Upper lobe of left lung (tissue), 6 donors: ENCODE measurements at places on chromosomes 1 and 21.

DNA sequence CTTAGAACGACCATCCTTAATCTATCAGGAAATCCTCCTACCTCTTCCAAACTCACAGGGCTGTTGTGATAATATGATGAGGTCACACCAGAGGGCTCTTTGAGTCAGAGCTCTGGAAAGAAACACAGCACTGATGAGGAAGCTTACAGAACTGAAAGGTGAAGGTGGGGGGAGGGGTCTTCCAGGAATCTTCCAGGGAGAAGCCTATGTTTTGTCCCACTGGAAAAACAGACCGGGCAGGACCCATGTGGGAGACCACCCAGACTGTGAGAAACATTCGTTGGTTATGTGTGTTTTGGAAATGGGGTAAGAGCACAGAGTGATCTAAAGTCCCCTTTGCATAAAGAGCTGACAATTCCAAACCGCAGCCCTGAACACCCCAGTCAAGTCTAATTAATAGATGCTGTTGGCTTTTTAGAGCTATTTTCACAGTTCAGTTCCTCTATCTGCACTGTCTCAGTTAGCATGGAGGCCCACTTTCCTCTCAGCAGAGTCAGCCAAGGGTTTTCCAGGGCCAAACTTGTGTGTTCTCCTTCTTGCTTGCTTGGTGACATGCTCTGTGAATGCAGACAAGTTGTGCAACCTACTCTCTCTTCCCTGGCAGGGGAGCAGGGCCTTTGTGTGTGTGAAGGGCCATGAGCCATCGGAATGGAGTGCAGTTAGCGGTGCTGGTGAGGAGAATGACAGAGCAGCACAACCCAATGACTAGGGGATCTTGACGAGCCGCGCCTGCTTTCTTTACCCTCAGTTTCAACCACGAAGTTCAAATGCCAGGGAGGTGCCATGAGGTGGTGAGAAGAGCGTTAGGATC is 12.3 kb downstream of the PHLDA3 start:
- H3K27me3 ChIP-seq: no peaks in the 10 kb centered on the region
- no peak for DNase-seq
- H3K4me3 ChIP-seq: no peak overlapping the region
- H3K27ac ChIP-seq: peak overlapping the region; percentile 61
- H3K36me3 ChIP-seq: no peaks in the 10 kb centered on the region

GRCh38 chr1:78104322-78104721 is 58.6 kb downstream of the GIPC2 start:
- DNase-seq: no peak
- H3K27ac ChIP-seq: no peak overlapping the region
- no peaks in the 10 kb centered on the region for H3K4me1 ChIP-seq

DNA sequence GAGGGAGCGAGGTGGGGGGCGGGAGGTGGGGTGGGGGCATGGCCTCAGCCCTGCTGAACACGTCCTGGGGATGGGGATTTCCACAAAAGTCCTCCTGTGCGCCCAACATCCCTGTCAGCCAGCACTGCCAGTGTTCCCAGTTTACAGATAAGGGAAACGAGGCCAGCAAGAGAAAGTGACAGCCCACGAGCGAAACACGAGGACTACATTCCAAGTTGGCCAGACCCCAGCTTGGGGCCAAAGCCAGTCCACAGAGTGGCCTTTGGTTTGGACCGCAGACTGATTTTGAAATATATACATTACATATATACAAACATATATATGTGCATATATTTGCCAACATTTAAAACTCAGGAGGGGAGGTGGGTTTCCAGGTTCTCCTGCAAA is 5.0 kb downstream of the FBXO2 start:
- no peaks in the 10 kb centered on the region for H3K36me3 ChIP-seq
- no peak overlapping the region for H3K4me3 ChIP-seq
- DNase-seq: no peak
- no peaks in the 10 kb centered on the region for H3K27me3 ChIP-seq

- no peaks in the 10 kb centered on the region for H3K4me1 ChIP-seq
- no peaks in the 10 kb centered on the region for H3K36me3 ChIP-seq
- H3K27me3 ChIP-seq: no peaks in the 10 kb centered on the region
Observed at GRCh38 chr21:29658177-29658933, 281.4 kb downstream of the GRIK1 start.

- H3K27me3 ChIP-seq: no peaks in the 10 kb centered on the region
- no peak for DNase-seq
- H3K36me3 ChIP-seq: no peaks in the 10 kb centered on the region
- no peak overlapping the region for H3K4me3 ChIP-seq
- H3K27ac ChIP-seq: no peak overlapping the region
- no peaks in the 10 kb centered on the region for H3K4me1 ChIP-seq
Observed at GRCh38 chr1:79550402-79550801, 543.9 kb upstream of the ADGRL4 start.

GRCh38 chr1:53130598-53130877 is 11.9 kb downstream of the SLC1A7 start:
- no peaks in the 10 kb centered on the region for H3K36me3 ChIP-seq
- no peak overlapping the region for H3K27ac ChIP-seq
- no peaks in the 10 kb centered on the region for H3K27me3 ChIP-seq
- no peak overlapping the region for H3K4me3 ChIP-seq
- no peak for DNase-seq
- peaks cover 14% of the 10 kb centered on the region for H3K4me1 ChIP-seq

DNA sequence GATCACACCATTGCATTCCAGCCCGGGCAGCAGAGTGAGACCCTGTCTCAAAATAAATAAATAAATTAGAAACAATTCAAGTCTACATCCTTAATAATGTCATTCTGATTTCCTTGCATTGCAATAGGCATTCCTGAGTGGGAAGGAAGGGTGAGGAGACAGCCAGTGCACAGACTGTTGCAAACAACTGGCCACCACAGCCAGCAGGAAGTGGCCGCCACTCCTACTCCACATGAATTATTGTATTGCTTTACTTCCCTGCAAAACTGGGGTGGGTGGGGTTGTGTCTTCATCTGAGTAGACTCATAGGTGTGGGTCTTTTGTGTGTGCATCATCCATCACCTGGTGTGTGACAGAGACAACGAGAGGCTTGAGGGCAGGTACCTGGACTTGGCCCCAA is 60.1 kb downstream of the OPTC start:
- no peaks in the 10 kb centered on the region for H3K36me3 ChIP-seq
- H3K27me3 ChIP-seq: no peaks in the 10 kb centered on the region
- H3K4me1 ChIP-seq: no peaks in the 10 kb centered on the region
- no peak for DNase-seq
- H3K27ac ChIP-seq: no peak overlapping the region

GRCh38 chr1:184574588-184574987 is 180.1 kb downstream of the EDEM3 start:
- no peak overlapping the region for H3K27ac ChIP-seq
- DNase-seq: peak; percentile 33
- no peaks in the 10 kb centered on the region for H3K27me3 ChIP-seq
- H3K4me3 ChIP-seq: no peak overlapping the region
- no peaks in the 10 kb centered on the region for H3K36me3 ChIP-seq
- no peaks in the 10 kb centered on the region for H3K4me1 ChIP-seq
